ENCODE measurements at places on chromosomes 6 and 20. TPM values are rescaled to one million over a fixed set of nuclear protein-coding genes. Genes with fewer than 3 reads are reported as not detected.
A peak's percentile ranks its signal among the peaks of the same experiment; 100 is the strongest.

DNA sequence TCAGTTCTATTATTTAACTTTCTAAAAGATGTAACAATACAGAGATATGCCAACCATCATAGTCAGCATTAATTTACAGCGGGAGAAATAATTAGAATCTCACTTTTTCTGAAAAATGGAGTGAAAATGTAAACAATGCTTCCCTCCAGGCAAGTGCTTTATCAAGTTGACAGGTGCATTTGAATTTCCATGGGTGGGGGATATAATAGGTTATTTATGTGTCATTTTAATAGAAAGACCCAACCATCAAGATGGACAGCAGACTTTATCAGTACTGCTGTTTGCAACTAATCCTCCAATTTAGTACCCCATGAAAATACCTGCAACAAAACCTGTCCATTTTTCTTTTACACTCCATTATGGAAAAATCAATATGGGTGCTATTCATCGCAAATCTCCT, 780.1 kb downstream of the TFAP2A start:
- no peak for DNase-seq

- peak; percentile 75 for DNase-seq
These were observed at the start of gene ZKSCAN8 for GRCh38 chr6:28141500-28142329. Gene ZKSCAN8, plus strand, starts transcription at chr6:28141883. Its CDS starts 6,525 bp downstream, at chr6:28148408.

GRCh38 chr6:31708224-31708623, 1.6 kb downstream of the LY6G6F start:
- no peak for DNase-seq

GRCh38 chr6:75393806-75394205, 99.8 kb downstream of the FILIP1 start:
- no peak for DNase-seq

DNA sequence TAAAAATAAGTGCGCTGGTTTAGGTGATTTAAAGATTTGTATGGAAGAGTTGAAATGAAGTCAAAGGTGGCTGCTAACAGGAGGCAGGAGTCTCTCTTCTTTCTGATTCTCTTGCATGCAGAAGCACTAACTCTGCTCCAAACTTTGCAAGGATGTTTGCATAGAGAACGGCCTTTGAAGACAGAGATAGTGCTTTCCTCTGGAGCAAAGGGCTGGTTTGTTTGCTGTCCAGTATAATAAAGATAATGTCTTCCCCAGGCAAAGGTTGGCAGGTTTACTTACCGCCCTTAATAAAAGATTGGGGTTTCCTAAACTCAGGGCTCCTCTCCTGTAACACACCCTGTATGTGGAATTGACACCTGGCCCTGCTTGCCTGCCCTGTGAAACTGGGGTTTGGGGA, 210.6 kb upstream of the RREB1 start:
- no peak for DNase-seq

GRCh38 chr20:5397393-5397792, 80.6 kb upstream of the PROKR2 start:
- no peak for DNase-seq

GRCh38 chr6:157273756-157274470, 49.4 kb downstream of the TMEM242 start:
- peak; percentile 60 for DNase-seq

- DNase-seq: no peak
These were observed 84.2 kb upstream of the ARMC2 start for GRCh38 chr6:108763931-108764579.

DNA sequence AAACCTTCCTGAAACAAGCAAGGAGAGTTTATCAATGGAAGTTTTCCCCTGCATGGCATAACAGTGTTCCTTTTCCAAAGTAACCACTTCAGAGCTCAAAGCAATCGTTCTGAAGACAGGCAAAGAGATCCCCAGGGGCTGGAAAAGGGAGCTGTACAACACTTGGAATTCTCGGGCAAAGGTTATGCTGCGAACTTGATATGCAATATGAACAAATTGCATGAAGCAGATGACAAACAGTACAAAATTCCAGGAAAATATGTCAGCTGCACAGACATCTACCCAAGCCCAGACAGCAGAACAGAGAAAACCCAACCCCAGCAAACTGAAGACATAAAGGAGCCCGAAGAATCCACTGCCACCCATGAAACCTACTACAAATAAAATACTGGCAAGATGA, 18.4 kb downstream of the POPDC3 start:
- DNase-seq: no peak

DNA sequence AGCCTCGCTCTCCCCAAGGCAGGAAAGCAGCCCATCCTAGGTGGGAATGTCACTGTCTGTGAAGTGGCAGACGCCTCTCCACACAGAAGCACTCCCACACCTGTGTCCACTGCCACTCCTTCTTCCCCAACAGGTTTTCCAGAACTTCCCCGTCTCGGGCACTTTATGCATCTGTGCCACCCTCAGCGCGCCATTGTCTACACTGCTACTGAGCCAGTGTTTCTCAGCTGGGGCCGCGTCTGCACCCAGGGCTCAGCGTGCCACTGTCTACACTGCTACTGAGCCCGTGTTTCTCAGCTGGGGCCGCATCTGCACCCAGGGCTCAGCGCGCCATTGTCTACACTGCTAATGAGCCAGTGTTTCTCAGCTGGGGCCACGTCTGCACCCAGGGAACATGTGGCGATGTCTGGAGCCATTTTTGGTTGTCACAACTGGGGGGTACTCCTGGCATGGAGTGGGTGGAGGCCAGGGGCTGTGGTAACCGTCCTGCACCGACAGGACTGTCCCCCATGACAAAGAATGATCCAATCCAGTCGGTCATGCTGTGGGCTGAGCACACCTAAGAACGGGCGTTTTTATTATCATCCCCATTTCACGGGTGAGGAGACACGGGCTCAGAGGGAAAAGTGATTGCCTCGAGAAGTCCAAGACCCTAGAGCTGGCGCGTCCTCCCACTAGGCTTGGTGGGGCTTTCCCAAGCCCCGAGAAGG, 41.7 kb upstream of the ZBP1 start:
- peak; percentile 11 for DNase-seq

GRCh38 chr20:52379723-52380336, 188.3 kb upstream of the ZFP64 start:
- DNase-seq: peak; percentile 27

- DNase-seq: peak; percentile 43
These were observed 897 bp downstream of the RANBP9 start for GRCh38 chr6:13710552-13711323.

GRCh38 chr6:22622351-22622750, 53.0 kb downstream of the HDGFL1 start:
- no peak for DNase-seq

DNA sequence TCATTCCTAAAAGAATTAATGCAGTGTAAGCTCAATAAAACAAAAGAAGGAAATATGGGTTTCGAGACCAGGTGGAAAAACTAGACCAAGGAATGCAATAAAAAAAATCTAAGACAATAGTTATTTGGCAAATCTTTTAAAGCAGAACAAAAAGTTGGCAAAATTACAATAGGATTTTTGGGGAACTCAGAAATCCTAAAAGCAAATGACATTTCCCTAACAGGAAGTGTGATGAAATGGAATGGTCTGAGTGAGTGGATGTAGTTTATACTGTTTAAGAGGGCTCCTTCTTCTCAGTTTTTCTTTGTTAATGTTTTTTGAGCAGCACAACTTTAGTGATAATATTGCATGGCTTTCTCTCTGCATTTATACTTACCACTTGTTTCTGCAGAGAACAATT, 190.0 kb downstream of the PLCB4 start:
- no peak for DNase-seq

DNA sequence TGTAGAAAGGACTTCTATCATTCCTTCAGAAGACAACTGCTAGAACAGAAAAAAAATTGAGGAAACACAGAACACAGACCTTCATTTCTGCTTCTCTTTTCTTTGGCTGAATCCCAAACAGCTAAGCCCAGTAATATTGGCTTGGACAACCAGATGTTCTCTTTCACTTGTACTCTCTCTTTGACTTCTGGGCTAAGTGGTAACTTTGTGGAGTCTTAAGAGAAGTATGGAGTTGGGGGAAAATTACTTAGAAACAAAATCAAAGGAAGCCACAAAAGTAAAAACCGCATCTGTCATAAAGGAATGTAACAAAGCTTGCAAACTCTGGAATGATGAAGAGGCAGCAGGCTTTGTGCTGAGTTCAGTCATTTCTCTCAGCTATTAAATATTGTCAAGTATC, 587.5 kb downstream of the CBLN4 start:
- DNase-seq: no peak

- DNase-seq: no peak
These were observed 622.4 kb downstream of the BCKDHB start for GRCh38 chr6:80728830-80729229.

DNA sequence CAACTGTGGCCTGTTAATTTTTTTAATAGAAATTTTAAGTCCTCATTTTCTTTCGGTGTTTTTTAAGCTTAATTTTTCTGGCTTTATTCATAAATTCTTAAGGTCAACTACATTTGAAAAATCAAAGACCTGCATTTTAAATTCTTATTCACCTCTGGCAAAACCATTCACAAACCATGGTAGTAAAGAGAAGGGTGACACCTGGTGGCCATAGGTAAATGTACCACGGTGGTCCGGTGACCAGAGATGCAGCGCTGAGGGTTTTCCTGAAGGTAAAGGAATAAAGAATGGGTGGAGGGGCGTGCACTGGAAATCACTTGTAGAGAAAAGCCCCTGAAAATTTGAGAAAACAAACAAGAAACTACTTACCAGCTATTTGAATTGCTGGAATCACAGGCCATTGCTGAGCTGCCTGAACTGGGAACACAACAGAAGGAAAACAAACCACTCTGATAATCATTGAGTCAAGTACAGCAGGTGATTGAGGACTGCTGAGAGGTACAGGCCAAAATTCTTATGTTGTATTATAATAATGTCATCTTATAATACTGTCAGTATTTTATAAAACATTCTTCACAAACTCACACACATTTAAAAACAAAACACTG, 10.1 kb downstream of the HFE start:
- peak; percentile 70 for DNase-seq

- no peak for DNase-seq
These were observed 8.9 kb upstream of the CDSN start for GRCh38 chr6:31129130-31129529.

GRCh38 chr6:163915131-163915530, 500.6 kb downstream of the QKI start:
- DNase-seq: no peak

DNA sequence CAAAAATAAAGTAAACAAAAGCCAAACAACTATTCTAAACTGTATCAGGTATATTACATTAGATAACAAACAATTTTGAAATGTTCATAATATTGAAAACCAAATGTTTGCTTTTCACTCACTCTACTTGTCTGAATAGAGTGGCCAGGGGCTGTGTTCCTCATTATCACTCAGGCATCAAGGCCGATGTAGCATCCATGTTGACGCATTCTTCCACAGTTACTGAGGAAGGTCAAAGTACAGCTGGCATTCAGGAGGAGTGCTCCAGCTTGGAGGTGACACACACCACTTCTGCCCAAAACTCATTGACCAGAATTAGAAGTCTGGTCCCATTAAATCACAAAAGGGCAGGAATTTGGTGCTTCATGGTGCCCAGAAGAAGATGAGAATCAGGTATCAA, 137.6 kb upstream of the MANEA start:
- no peak for DNase-seq

- no peak for DNase-seq
These were observed 159.8 kb upstream of the ARID1B start for GRCh38 chr6:156617376-156617775.

- DNase-seq: no peak
These were observed 58.0 kb upstream of the ZNF831 start for GRCh38 chr20:59105581-59105980.

GRCh38 chr20:35828434-35828833, 56.6 kb downstream of the PHF20 start:
- DNase-seq: no peak

GRCh38 chr20:61847986-61848385, 217.7 kb downstream of the TAF4 start:
- no peak for DNase-seq

GRCh38 chr6:149600508-149600907, 34.3 kb downstream of the GINM1 start:
- no peak for DNase-seq

- DNase-seq: no peak
These were observed 191.9 kb downstream of the CENPW start for GRCh38 chr6:126531840-126532239.

GRCh38 chr6:118578617-118579016, 30.5 kb downstream of the PLN start:
- no peak for DNase-seq

GRCh38 chr6:13194852-13195251, 133.5 kb downstream of the TBC1D7 start:
- DNase-seq: peak; percentile 16

GRCh38 chr20:2139250-2139649, 37.6 kb downstream of the STK35 start:
- DNase-seq: no peak

- no peak for DNase-seq
These were observed 59.4 kb upstream of the CITED2 start for GRCh38 chr6:139433631-139434419.

The TGM3 gene
- not detected for total RNA-seq

The IRAK1BP1 gene
- 4.6 TPM for total RNA-seq

The ME1 gene
- 3.4 TPM for total RNA-seq

The C6orf58 gene
- total RNA-seq: not detected

The PRKN gene
- total RNA-seq: 15.8 TPM

The MCHR2 gene
- total RNA-seq: not detected

The NFS1 gene
- 26.2 TPM for total RNA-seq

The SLC25A27 gene
- 24.6 TPM for total RNA-seq

The ZBTB12 gene
- total RNA-seq: 11.0 TPM

The FAM8A1 gene
- total RNA-seq: 25.9 TPM

The NHSL1 gene
- total RNA-seq: 8.9 TPM

The KCNQ5 gene
- total RNA-seq: 2.4 TPM

The COL10A1 gene
- total RNA-seq: not detected

The ACSS1 gene
- 11.8 TPM for total RNA-seq

The SLC17A1 gene
- not detected for total RNA-seq

Measured in uterus (tissue), 4 donors.